ENCODE measurements at places on chromosomes 12 and 14.

DNA sequence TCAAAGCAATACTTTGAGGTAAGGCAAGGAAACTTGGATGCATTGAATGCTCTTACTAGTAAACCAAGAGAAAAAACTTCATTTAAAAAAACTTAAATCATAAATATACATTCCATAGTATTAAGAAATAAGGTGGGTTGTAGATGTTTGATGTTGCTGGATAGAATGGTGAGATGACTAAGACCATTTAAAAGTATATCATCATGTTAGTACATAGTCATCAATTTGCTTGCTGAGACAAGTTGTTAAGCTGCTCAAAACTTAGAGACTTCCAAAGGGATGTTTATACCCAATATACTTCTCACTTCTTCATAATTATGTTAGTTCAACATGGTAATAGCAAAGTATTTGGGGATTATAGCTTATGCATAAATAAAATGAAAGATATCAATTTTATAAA is 675.5 kb upstream of the MGAT4C start:
- no peak for DNase-seq

DNA sequence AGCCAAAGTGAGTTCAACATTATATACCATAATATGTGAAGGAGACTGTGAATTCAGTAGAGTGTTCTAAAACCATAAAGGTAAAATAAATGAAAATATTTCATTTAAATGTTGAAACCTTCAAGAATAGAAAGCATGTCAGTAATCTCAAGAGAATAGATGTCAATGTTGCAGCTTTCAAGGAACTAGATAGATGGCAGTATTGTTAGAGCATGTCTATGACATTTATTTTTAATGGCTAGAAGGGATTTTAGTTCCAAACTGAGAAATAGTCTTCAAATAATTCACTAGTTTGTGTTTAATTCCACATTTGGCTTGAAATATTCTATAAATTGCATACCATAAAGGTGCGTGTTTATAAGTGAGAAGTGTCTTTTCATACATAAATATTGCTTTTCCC is 326.5 kb downstream of the FLRT2 start:
- no peak for DNase-seq

- no peak for DNase-seq
These were observed 53.8 kb upstream of the CCDC196 start for GRCh38 chr14:66432334-66432733.

- no peak for DNase-seq
These were observed 11.0 kb downstream of the TESPA1 start for GRCh38 chr12:54973556-54973955.

DNA sequence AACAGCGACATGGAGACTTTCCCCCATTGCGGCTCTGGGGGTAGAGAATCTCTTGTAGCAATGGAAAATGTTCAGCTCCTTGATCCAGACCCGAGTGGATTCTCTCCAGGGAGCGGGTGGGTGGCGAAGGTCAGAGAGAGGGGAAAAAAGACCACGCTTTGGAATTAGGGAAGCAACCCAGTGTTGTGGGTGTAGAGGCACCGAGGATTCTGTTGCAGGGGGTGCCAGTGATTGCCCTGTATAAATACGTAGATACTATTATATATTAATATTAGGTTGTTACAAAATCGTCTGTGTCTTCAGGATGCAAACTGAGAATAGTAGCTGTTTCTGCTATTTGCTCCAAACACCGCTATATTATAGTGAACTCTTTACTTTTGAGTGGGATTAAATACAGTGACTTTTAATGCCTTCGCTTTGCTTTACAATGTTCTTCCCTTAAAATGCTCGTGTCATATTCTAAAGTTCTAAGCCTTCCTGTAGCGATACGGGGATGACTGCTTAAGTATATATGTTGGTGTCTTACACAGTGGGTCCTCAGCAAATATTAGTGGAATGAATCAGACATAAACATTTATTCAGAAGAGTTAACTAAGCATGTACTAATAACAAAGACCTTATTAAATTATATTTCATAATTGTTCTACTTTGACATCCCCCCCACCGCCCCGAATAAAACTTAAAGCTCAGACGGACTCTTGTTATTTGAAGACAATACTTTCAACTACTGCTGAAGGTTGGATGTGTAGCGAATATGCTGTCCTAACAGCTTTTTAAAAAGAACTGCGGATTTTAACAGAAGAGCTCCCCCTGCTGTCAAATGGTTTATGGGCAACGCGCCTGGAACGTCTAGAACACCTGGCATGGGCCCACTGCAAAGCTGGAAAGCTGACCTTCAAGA is 136.4 kb upstream of the KRAS start:
- peak; percentile 56 for DNase-seq

DNA sequence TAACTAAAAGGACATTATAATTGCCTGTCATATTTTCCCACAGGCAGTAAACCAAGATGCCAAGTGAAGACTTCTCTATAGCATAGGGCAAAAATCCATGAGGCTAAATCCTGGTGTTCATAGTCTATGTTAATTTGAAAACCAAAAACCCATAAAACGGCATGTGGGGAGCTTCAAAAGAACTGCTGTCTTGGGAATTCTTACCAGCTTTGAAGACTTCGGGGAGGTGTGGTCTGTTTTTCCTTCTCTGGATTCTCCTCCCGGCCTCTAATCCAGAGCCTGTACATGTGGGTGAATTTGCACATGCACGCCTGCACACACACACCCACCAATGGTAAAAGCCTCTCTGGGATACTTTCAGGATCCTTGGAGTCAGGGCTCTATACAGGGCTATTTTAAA is 61.9 kb upstream of the IFNG-AS1 start:
- DNase-seq: no peak

GRCh38 chr12:105222284-105222655 is 13.7 kb downstream of the APPL2 start:
- no peak for DNase-seq

DNA sequence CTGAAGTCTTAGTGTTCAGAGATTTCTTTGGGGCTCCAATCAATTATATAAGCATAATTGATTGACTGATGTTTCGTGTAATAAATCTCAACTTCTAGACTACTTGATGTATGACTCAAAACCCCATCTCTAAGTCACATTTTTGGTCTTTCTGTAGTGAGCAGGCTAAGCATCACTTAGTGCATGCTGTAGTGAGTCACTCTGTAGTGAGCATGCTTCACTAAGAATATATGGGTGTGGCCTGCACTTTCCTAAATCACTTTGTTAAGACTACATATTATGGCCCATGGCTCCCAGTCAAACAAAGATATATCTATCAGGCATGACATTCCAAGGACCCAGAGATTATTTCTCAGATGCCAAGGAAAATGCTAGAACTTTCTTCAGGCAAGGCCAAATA is 909.4 kb upstream of the LRFN5 start:
- DNase-seq: no peak

DNA sequence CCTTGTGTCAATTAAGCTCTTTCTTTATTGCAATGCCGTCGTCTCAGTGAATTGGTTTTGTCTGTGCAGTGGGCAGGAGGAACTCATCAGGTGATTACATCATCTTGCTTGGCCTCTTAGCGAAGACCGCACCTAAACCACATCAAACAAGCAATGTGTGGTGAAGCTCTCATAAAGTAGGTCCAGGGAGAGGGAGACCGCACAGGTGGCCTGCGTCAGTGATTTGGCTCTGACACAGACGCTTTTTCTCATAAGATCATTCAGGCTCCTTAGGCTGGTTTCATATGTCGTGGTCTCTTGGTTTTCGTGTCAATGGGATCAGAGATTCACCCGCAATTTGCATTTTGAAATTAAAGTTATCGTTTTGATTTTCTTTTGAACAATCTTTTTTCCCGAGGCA is 6.7 kb upstream of the TESC start:
- DNase-seq: no peak

- DNase-seq: no peak
These were observed 7.7 kb upstream of the TCTN1 start for GRCh38 chr12:110606253-110606611.

DNA sequence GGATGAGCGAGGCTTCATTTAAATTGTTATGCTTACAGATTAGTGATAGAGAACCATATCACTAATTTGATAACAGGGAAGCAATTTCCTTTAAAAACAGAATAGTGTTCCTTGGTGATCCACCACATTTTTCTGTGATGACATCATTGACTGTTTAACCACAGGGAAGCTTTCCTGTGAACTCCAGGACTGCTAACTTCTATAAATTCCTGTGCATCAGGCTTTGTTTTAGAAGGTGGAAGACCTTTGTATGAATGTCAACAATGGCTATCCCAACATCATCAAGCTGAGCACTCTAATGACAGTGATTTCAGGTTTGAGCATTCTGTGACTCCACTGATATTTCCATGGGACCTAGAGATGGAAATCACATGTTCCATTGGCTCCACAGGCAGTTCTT is 177.1 kb downstream of the RMST start:
- no peak for DNase-seq

- no peak for DNase-seq
These were observed 241.9 kb upstream of the FLRT2 start for GRCh38 chr14:85288041-85288440.
